ENCODE measurements at places on chromosomes 2 and 18.

- DNase-seq: no peak
These were observed 458.7 kb upstream of the GCFC2 start for GRCh38 chr2:76169276-76170008.

GRCh38 chr2:24448797-24449196 is 42.3 kb upstream of the NCOA1 start:
- no peak for DNase-seq

DNA sequence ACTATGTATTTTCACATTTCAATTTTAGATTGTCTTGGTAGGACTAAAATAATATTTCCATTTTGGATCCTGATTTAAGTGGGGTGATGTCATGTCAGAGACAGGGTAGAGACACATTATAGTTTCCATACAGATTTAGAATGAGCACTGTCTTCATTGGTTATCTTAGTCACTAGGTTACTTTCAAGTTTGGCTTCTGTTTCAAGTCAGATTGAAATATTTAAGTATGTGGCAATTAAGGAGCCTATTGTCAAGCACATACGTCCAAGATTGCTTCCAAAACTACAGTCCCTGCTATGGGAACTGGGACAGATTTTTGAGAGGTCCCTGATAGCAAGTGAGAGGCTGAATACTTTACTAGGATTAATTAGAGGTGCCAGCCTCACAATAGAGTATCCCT is 89.2 kb upstream of the FAM117B start:
- no peak for DNase-seq

DNA sequence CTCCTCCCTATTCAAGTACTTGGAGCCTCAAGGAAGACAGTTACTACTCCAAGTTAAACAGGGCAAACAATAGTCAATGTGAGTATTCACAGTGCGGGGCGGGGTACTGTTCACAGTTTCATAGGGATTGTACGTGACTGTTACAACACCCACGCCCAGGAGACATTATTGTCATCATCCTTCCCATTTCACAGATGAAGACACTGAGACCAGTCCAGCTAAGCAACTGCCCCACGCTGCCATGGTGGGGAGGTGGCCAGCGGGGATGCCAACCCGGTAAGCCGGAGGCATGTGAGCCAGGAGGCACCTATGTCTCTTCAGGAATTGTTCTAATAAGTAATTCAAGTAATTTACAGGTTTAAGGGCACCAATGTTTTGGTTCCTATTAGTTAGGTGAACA is 982 bp downstream of the HJURP start:
- no peak for DNase-seq

DNA sequence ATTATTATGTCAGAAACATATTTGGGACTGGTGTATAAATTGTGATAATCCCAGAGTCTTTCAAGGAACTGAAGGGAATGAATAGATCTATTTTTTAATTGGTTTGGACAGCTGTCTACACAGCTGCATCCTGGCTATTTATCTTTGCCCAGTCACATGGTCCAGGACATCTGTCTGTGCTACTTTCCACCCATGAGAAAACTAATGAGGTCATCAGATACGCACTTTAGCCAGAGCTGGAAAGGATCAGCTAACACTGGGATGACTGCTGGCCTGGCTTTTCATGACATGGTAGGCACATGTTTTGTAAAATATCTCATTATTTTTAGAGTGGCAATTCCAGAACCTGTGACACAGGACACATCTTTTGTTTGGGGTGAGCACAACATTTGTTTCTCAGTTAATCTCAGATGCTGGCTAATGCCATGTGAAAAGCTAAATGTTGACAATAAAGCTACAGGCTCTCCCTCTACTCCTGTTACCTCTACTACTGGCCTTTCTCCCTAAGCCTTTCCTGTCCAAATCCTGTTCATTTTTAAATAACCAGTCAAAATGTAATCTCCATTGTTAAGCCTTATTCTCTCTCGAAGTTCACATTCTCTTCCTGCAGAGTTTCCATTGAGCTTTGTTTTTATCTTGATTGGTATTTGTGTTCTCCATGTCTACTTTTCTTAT is 500.7 kb downstream of the RIT2 start:
- DNase-seq: no peak

Data from CD4-positive, alpha-beta T cell treated with Interleukin-15 for 4 hours (primary cell).